ENCODE measurements at places on chromosomes 5 and 9. TPM values are rescaled to one million over a fixed set of nuclear protein-coding genes. Genes with fewer than 3 reads are reported as not detected.
A peak's percentile ranks its signal among the peaks of the same experiment; 100 is the strongest.

Gene RANBP3L
- 2.0 TPM for total RNA-seq

DNA sequence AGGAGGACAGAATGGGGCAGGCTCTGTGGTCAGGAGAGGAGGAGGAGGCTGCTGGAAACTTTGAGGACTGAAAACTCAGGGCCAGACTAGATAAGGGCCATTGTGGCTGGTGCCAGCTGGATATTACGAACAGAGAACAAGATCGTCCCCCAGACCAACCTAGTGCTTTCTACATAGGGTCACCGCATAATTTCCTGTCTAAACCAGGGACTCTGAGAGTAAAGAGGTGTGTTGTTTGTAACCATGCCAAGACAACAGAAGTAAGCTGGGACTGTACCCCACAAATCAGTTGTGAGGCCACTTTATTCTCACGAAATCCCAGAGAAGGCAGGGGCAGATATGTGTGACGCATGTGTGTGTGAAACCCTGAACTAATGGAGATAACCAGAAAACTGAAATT, 20.3 kb upstream of the GFPT2 start:
- no peak for DNase-seq

DNA sequence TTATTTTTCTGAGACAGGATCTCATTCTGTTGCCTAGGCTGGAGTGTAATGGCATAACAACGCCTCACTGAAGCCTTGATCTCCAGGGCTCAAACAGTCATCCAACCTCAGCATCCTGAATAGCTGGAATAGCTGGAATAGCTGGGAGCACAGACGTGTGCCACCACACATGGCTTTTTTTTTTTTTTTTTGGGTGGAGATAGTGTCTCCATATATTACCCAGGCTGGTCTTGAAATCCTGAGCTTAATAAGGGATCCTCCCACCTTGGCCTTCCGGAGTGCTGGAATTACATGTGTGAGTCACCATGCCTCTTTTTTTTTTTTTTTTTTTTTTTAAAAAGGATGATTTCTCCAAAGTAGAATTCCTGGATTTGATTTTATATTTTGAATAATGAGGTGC, 60.7 kb downstream of the NSD1 start:
- DNase-seq = no peak

DNA sequence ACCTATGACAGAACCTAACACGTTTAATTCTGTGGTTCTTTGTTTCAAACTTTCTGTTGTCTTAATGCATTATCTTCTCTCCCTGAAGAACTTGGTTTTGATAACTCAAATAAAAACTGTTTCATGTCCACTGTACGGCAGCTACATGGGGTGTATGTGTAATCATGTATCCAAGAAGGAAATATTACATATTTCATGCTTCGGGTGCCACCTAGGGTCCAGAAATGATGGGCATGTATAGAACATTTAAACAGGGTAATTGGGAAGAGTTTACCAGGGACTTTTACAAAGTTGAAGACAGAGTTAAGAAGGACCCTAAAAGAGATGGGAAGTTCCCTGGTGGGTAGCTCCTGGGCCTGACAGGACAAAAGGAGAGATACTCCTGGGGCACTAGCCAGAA, 291.3 kb downstream of the FBXL7 start:
- DNase-seq = no peak

Gene RAI14
- 35.1 TPM for total RNA-seq

- no peak for DNase-seq
Observed at GRCh38 chr5:169064093-169064492, 236.8 kb downstream of the SLIT3 start.

Gene HINT1
- total RNA-seq = 192 TPM

Gene FOXD1
- total RNA-seq = 1.5 TPM

GRCh38 chr5:171521219-171521633, 101.8 kb downstream of the FGF18 start:
- peak; percentile 23 for DNase-seq

DNA sequence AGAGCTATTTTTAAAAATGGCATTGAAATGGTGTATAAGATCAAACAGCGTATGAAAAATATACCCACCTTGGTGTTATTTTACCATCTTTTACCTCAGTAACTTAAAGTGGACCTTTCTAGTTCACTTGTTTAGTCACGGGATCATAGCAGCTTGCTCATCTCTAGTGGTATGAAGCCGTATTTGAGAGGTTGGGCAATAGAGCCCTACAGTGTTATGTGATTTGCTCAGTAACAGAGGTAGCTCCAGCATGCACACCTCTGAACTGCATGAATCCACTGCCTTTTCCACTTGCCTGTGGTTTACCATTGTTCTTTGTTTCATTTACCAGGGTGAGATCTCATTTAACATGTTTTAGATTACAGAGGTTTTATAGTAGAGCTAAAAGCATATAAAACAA, 134.4 kb downstream of the ATG10 start:
- DNase-seq = no peak

All from lower leg skin (tissue), 4 donors.